ENCODE measurements at places on chromosomes 3 and 15.

DNA sequence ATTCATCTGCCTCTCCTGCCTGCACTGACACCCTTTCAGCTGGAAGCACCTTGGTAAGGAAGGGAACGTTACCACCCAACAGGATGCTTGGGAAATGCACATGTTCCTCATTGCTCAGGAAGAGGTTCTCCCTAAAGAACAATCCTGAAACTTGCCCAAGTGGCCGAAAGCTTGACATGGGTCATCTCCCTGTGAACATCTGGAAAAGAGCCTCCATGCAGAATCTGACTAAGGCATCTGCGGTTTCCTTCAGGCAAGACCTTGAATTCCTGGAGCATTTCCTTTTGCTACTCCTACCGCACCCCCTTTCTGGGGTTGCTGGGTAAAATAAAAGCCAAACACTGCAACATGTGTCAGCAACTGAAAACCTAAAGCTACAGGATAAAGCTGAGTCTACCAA is 68.7 kb upstream of the SNRK start:
- no peak for DNase-seq

GRCh38 chr3:10340476-10340875 is 19.6 kb upstream of the SEC13 start:
- no peak for DNase-seq

DNA sequence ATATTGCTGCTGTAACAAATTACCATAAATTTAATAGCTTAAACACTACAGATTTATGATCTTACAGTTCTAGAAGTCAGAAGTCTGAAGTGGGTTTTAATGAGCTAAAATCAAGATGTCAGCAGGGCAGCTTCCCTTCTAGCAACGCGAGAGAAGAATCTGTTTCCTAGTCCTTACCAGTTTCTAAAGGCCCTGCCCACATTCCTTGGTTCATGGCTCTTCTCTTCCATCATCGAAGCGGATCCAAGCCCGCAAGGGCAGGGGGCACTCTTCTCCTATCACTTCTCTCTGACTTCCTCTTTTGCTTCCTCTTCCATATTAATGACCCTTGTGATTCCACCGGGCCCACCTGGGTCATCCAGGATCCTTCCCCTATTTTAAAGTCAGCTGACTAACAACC is 16.1 kb downstream of the MINDY4B start:
- no peak for DNase-seq

- no peak for DNase-seq
Measured at GRCh38 chr3:81581966-81582599, 179.4 kb downstream of the GBE1 start.

GRCh38 chr3:171378586-171378985 is 81.6 kb downstream of the TNIK start:
- DNase-seq: no peak

- no peak for DNase-seq
Measured at GRCh38 chr15:73072894-73073293, 20.6 kb downstream of the NEO1 start.

DNA sequence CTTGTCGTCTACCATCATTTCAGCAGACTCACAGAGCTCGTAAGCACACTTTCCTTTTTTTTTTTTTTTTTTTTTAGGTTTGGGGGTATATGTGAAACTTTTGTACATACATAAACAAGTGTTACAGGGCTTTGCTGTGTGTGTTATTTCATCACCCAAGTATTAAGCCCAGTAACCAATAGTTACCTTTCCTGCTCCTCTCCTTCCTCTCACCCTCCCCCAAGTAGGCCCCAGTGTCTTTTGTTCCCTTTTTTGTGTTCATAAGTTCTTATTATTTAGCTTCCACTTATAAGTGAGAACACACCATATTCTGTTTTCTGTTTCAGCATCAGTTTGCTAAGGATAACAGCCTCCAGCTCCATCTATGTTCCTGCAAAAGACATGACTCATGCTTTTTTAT is 746.8 kb downstream of the GRM7 start:
- no peak for DNase-seq

DNA sequence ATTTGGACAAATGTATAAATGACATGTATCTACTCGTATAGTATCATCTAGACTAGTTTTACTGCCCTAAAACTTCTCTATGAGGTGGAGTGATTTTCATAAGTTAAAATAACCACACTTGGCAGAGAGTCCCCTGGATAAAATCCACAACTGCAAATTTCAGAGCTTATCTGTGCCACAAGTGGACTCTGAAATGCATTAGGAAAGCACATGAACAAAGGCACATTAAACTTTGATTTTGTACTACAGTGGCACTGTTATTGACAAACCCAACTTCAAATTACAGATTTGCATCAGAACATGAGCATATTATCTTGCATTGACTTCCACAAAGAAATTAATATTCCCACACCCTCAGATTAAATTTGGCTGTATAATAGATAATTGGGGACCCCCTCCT is 58.1 kb upstream of the EIF5A2 start:
- DNase-seq: no peak

DNA sequence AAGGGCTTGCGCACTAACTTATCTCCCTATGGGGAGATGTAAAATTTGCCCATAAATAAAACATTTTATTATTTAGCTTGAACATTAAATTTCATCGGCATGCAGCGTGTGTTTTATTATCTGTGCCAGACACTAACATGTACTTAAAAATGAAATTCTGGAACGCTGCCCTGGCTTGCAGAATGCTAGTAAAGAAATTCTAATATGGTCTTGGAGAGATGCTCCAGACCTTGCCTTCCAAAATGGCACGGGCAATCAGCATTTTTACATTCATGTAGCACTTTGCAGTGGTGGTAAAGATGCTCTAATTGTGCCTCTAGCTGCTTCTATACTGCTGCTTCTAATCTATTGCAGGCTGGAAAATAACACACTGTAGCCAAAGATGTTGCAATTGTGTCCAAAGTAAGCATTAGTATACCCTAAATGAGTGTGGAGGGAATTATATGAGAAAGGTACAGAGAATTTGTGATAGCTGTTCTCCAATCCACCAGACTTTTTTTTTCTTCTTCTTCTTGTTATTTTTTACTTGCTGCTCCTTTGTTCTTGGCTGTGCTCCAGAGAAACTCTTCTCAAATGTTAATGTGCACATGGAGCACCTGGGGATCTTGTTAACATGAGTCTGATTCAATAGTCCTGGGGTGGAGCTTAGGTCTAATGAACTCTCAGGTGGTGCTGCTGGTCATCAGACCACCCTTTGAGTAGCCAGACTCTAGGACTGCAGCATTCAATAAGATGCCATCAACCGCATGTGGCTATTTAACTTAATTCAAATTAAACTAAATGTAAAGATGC is 47.3 kb downstream of the CRABP1 start:
- DNase-seq: no peak

GRCh38 chr3:27290760-27291159 is 78.4 kb downstream of the NEK10 start:
- DNase-seq: no peak

DNA sequence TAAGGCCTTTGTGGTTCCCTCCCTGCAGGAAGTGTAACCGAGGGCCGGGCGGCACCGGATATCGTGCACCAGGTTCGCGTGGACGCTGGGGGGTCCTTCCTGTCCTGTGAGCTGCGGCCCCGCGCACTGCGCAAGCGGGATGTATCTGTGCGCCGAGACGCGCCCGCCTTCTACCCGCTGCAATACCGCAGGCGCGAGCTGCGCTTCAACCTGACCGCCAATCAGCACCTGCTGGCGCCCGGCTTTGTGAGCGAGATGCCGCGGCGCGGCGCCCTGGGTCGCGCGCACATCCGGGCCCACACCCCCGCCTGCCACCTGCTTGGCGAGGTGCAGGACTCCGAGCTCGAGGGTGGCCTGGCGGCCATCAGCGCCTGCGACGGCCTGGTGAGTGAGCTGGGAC is 35.9 kb downstream of the SAXO2 start:
- DNase-seq: peak; percentile 11

GRCh38 chr15:57092252-57092651 is 173.8 kb downstream of the TCF12 start:
- DNase-seq: no peak

DNA sequence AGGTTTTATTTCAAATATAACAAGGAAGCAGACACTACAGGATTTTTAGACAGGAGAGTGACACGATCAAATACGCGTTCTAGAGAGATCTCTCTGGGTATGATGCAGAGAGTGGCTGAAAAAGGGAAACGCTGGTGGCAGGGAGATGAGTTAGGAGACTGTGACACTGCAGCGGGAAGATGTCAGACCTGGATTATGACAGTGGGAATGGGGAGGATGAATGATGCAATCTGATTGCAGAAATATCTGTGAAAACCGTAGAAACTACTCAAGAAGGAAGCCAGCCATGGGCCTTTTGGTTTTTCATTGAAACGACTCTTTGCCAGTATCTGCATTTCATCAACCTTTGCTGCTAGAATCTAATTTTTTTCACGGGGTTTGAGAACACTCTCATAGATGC is 157.9 kb downstream of the FAM43A start:
- no peak for DNase-seq

DNA sequence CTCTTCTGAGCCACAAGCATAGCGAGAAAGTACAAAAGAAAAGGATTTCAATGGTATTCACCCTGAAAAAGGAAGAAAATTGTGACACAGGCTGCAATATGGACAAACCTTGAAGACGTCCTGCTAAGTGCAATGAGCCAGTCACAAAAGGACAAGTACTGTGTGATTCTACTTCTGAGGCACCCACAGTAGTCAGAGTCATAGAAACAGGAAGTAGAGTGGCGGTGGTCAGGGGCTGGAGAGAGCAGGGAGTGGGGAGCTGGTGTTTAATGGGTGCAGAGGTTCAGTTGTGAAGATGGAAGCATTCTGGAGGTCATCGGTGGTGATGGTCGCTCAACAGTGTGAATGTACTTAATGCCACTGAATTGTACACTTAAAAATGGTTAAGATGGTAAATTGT is 180.5 kb downstream of the APBA2 start:
- DNase-seq: no peak

- DNase-seq: no peak
Measured at GRCh38 chr3:181851063-181851462, 139.3 kb downstream of the SOX2 start.

GRCh38 chr15:73366766-73367623 is 1.8 kb downstream of the HCN4 start:
- DNase-seq: no peak

- DNase-seq: no peak
Measured at GRCh38 chr15:95105229-95105628, 873.9 kb downstream of the MCTP2 start.

DNA sequence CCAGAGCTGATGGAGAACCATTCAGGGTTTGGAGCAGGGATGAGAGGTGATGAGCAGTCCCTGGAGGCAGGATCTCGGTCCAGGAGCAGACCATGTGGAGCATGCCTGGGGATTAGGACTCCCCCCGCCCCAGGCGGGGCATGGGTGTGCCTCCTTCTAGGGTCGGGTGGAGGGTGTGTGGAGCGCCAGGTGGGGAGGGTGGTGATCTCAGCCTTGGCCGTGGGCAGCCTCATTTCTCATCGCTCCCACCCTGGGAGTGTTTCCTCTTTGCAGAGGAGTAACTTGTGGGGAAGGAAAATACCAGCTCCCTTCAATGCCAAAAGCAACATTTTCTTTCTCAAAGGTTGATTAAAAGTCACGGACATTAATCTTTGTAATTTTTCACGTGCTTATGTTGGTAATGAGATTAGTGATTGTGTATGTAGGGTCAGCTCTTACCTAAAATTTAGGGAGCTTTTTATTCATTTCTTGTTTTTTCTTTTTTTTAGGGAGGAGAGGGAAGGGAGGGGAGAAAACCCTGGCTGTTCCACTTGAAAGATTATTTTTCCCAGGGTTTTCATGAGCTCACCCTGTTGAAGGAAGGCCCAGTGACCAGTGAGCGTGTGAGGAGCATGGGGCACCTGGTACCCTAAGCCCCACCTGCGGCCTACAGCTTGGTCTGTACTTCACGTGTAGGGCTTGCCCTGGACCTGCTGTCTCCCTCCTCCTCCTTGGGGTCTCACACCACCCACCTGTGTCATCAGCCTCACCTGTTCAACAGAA is 11.0 kb downstream of the FBLN2 start:
- no peak for DNase-seq

DNA sequence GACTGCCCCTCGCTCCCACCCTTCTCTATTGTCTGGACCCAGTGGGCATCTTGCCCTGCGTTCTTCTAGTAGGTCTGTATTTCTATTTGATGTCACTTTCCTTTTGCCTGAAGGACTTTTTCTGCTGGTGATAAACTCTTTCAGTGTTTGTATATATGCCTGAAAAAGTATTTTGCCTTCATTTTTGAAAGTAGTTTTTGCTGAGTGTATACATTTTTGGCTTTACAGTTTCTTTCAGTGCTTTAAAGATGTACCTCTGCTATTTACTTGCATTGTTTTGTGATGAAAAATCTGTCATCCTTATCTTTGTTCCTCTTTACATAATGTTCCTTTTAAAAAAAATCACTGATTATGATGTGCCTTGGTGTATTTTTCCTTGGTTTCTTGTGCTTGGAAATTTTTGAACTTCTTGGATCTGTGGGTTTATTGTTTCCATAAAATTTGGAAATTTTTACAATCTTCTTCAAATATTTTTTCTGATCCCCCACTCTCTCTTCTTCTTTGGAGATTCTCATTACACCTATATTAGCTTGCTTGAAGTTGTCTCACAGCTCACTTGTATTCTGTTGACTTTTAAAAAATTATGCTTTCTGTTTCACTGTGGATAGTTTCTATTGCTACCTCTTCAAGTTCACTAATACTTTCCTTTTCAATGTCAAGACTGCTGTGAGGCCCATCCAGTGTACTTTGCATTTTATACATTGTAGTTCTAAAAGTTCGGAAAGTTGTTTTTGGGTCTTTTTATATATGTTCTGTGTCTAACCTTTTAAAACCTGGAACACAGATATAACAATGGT is 67.8 kb downstream of the RGMA start:
- no peak for DNase-seq

- no peak for DNase-seq
Measured at GRCh38 chr3:99471353-99472323, 166.8 kb upstream of the COL8A1 start.
